ENCODE measurements at places on chromosomes 11 and 22.

GRCh38 chr22:20175597-20175900 lies 24.7 kb upstream of the CCDC188 start:
- no peak for DNase-seq

- DNase-seq: no peak
Measured at GRCh38 chr11:126165757-126166156, 45.7 kb downstream of the RPUSD4 start.

DNA sequence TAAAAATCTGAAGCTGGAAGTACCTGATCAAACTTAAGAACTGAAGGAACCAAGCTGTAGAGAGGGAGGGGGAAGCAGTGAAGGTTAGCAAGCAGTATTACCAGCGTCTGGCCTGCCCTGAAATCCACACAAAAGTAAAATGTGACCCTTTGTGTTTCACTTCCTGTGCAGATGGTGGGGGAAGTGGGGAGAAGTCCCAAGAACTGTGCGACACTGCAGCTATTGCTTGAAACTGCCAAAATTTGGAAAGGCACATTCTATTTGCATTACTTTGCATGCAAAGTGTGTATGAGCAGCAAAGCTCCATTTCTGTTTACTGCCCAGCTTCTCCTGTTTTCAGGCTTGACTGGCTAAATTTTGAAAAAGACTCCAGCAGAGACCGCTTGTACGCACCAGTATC lies 72.1 kb upstream of the BMAL1 start:
- DNase-seq: no peak

- no peak for DNase-seq
Measured at GRCh38 chr22:31332010-31332409, 14.1 kb downstream of the PATZ1 start.

All from upper lobe of left lung (tissue), 6 donors.